ENCODE measurements at places on chromosomes 12 and 14.
A peak's percentile ranks its signal among the peaks of the same experiment; 100 is the strongest.

- DNase-seq: no peak
Observed at GRCh38 chr14:62946221-62946620, 99.0 kb downstream of the KCNH5 start.

- DNase-seq: no peak
Observed at GRCh38 chr14:24409956-24410355, 11.2 kb downstream of the NYNRIN start.

- DNase-seq: no peak
Observed at GRCh38 chr14:54532111-54533012, 22.7 kb downstream of the CGRRF1 start.

- no peak for DNase-seq
Observed at GRCh38 chr14:100110816-100111215, 45.6 kb downstream of the EVL start.

- DNase-seq: peak; percentile 62
Observed at GRCh38 chr12:118436002-118436730, 59.8 kb downstream of the SUDS3 start.

DNA sequence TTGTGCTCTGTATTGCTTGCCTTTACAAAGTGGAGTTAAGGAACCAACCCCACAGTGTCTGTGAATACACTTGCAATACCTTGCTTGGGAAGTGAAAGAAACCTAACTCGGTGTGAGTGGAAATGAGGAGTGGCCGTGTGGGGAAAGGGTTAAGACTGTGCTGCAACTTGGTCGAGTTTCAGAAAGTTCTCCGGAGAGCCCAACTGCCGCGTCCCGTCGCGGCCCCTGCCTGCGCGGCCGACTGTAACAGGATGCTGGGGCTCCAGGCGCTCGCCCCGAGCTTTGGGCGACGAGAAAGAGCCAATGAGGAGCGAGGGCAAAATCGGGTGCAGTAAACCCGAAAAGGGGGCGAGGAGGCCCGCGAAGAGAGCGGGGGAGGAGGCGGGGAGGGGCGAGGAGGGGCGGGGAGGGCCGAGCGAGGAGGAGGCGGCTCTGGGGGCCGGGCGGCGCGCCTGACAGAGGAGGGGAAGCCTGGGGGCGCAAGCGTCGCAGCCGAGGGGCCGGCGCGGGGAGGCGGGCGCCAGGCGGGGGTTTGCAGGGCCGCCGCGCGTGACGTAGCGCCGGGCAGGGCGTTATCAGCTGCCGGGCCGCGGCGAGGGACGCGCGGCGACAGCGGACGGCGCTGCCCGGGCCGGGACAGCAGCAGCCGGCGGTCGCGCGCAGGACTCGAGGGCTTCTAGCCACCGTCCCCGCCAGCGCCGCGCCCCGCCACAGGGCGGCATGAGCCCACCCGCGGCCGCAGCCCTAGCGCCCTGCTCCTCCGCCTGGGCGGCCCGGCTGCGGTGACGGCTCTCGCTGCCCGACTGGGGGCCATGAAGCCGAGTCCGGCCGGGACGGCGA lies at the start of gene DACT1:
DACT1 (plus strand) TSS at position 572 of the 840 bp plus-strand sequence; CDS start at position 813, 241 bp downstream.
- peak; percentile 46 for DNase-seq

DNA sequence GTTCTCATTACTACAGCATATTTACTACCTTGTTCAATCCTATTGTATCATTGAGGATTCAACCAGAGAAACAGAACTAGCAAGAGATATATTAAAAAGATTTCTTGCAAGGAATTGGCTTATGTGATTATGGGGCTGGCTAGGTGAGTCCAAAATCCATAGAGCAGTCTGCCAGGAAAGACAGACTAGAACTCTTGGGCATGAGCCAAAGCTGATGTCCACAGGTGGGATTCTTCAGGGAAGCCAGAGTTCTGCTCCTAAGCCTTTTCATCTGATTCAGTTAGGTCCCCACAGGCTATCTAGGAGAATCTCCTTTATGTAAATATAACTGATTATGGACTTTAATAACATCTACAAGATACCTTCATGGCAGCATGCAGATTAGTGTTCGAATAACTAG lies 26.0 kb downstream of the PELI2 start:
- DNase-seq: no peak

DNA sequence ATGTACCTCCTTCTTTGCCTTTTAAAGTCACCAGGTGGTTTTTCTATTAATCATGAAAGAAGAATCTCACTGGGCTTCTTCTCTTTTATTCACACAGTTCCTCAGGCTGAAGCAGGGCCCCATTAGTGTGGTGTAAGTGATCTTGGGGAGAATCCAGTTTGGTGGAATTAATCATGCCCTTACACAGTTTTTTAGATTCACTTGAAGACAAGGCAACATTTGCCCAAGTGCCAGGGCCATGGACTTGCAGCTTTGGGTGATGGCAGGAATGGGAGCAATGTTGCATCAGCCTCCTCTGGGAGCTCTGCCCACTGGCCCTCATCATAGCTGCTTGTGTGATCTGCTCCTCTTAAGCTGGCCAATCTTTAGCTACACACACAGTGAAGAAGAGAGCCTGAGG lies 33.8 kb downstream of the KCNK10 start:
- no peak for DNase-seq

DNA sequence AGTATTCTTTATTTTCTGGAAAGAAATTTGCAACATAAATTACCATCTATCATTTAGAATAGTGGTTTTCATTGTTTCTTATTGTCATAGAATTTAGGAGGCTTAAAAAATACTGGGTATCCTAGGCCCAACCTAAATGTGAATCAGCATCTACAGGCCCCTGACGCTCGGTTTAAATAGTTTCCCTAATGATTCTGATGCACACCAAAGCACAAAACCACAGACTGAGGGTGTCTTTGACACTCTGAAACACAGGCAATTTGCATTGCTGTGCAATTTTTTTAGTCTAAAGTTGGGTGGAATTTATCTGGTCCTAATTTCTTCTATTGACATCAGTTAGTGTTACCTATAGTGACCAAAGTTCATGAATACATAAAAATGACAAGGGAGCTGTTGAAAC lies 87.6 kb upstream of the SSTR1 start:
- DNase-seq: no peak

GRCh38 chr14:87601036-87601435 lies 391.9 kb downstream of the GALC start:
- DNase-seq: no peak

DNA sequence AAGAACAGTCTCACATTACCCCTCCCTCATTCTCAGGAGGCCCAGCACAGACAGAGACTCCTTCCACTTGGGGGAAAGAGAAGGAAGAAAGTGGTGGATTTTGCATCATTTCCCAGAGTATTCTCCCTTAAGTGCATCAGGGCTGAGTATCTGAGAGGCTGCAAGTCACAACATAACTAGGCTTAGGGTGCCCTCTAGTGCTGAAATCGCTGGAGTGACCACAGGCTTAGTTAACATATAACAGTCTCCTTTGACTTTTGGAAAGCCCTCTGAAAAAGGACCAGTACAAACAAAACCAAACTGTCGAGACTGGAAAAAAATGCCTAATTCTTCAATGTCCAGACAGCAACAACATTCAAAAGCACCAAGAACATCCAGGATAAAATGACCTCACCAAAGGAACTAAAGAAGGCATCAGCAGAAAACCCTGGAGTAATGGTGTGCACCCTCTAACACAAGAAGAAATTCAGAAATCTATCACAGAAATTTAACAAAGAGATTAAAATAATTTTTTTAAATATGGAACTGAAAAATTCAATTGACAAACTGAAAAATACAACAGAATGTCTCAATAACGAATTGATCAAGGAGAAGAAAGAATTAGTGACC lies 412.3 kb downstream of the RPS29 start:
- DNase-seq: peak; percentile 83

DNA sequence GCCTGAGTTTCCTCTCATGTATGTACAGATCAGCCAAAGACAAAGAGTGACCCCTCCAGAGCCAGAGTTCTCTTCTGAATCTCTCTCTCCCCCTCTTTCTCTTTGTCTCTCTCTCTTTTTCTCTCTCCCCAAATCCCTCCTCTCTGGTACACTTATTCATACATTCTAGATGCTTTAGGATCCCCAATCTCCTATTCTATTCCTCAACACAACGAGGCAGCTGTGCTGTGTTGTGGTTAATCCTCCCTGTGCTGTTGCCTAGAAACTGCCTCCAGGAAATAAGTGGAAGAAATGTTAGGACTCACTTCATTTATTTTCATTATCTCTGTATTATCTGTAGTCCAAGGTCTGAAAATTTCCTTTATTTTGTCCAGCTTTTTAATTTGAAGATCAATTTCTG lies 350.5 kb upstream of the OR4E1 start:
- DNase-seq: no peak

- DNase-seq: no peak
Observed at GRCh38 chr14:74846968-74847665, 28.8 kb downstream of the PROX2 start.

GRCh38 chr14:60506462-60506984 lies 2.4 kb upstream of the SIX6 start:
- DNase-seq: no peak

- DNase-seq: peak; percentile 77
Observed at GRCh38 chr12:10235761-10236631, 23.3 kb downstream of the GABARAPL1 start.

DNA sequence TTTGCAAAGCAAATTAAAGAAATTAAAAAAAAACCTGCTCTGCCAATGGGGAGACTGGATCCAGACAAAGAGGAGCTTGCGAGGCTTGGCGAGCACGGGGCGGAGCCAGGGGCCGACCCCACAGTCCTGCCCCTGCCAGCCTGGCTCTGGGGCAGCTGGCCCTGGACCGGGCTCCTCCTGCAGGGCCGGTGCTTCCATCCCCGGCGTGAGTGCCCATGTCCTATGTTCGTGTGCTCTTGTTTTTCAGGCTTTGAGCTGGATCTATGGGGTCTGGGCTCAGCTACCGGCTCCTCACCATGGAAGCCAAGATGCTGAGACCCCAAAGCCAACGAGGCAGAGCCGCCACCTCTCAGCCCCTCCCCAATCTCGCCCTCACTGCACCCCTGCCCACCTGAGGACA lies 176.8 kb downstream of the KIF26A start:
- DNase-seq: no peak

DNA sequence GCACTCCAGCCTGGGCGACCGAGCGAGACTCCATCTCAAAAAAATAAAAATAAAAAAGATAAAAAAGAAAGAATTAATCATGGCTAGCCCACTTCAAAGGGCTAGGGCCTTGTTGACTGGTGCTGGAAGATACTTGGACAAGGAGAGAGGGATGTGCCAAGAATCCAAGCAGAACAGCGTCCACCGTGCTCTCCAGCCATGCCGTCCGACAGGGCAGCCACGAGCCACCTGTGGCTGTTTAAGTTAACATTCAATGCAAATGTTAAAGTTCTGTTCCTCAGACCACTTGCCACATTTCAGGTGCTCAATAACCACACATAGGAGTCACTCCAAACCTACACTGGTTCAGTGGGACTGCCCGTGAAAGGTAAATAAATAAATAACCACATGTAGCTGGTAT lies 21.4 kb downstream of the SLC6A13 start:
- no peak for DNase-seq

DNA sequence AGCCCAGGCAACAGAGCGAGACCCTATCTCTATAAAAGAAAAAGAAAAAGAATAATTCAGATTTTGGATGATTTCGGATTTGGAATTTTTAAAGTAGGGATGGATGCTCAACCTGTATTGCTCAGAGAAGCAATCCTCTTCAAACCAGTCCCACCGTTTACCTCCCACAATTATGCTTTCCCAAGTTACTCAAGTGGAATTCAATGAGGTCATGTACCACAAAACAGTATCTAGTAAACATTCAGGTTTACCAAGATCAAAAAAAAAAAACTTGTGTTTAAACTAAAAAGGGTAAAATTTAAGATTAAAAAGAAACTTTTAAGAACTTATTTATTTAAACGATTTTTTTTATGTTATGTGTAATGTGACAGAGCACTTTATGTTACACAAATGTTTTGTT lies 2.5 kb downstream of the KDM5A start:
- DNase-seq: no peak

GRCh38 chr14:78697341-78697740 lies 527.2 kb downstream of the NRXN3 start:
- peak; percentile 16 for DNase-seq

- no peak for DNase-seq
Observed at GRCh38 chr14:77524536-77524935, 25.9 kb upstream of the ISM2 start.

- no peak for DNase-seq
Observed at GRCh38 chr14:54792288-54792687, 110.3 kb downstream of the GCH1 start.

Data from hematopoietic multipotent progenitor cell treated with erythropoietin and hydrocortisone succinate and interleukin-3 and kit ligand, for 6 days (in vitro differentiated cells).